ENCODE measurements at places on chromosomes 5 and 9.

GRCh38 chr9:13429301-13430190, 150.1 kb upstream of the MPDZ start:
- ATAC-seq = no peak

DNA sequence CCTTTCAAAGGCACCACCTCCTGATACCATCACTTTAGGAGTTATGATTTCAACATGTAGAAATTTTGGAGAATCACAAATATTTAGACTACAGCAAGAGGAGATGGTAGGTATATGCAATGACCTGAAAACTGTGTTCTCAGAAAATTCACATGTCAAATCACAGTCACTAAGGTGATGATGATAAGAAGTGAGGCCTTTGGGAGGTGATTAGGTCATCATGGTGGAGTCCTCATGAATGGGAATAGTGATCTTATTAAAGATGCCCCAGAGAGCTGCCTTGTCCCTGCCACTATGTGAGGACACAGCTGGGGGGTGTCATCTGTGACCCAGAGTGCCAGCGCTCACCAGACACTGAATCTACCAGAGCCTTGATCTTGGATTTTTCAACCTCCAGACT, 513.5 kb upstream of the TUSC1 start:
- no peak for ATAC-seq

GRCh38 chr5:132467287-132467984, 23.1 kb downstream of the IRF1 start:
- no peak for ATAC-seq

DNA sequence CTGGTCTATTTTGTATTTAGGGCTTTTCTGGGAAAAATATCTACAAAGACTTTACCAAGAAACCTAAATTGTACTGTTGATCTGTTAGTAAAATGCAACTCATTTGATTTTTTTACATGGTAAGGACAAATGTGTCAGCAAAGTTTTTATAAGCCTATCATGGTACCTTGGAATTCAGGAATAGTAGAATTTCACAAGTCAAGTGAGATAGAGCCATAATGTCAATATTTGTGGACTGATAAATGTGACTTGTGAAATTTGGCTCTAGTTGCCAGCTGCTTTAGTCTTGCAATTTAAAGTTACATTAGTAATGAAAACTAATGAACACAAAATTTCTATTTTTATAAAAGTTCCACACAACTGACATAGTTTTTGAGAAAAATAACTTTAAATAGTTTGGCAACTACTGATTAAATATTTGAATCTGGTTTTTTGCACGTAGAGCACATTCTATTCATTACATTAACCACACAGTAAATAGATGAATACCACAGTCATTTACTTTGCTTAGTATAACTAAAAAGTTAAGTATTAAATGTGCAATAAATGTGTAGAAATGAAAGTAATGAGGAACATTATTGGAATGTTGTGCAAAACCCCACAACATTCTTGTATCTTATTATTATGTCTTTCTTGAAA, 41.2 kb upstream of the RIOK2 start:
- ATAC-seq = no peak

GRCh38 chr9:105187781-105188180, 56.7 kb upstream of the SLC44A1 start:
- ATAC-seq = no peak

Data from activated CD4-positive, CD25-positive, alpha-beta regulatory T cell treated with anti-CD3 and anti-CD28 coated beads, Interleukin-2, amount 50 U/mL, for 24 hours (primary cell).